ENCODE measurements at places on chromosomes 5 and 9.

DNA sequence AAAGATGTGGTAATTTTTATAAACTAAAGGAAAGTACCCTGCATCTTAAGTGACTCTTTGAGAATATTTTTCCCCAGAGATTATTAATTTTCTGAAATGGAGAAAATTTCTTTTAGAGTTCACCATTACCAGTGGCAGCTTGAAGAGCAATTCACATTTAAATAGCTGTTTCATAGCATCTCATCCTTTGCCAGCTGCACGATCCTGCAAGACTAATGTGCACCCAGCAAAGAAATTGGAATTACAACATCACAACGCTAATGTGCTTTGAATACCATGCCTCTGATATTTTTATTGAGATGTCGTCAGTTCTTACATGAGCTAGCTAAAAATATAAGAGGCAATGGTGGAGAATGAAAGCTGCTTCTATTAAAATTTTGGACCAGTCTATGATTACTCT is 423.5 kb downstream of the TAF11L14 start:
- no peak for DNase-seq
- no peaks in the 10 kb centered on the region for H3K27me3 ChIP-seq
- no peaks in the 10 kb centered on the region for H3K4me1 ChIP-seq
- no peak overlapping the region for H3K27ac ChIP-seq
- no peak overlapping the region for H3K4me3 ChIP-seq

- H3K36me3 ChIP-seq, result no peaks in the 10 kb centered on the region
- no peaks in the 10 kb centered on the region for H3K27me3 ChIP-seq
- no peak overlapping the region for H3K4me3 ChIP-seq
- DNase-seq, result no peak
These were observed 90.9 kb upstream of the BOD1 start for GRCh38 chr5:173707392-173707791.

GRCh38 chr9:125511789-125512660 is 195.0 kb downstream of the MAPKAP1 start:
- H3K4me1 ChIP-seq, result peaks cover 7% of the 10 kb centered on the region
- H3K27me3 ChIP-seq, result no peaks in the 10 kb centered on the region
- H3K27ac ChIP-seq, result no peak overlapping the region
- no peak overlapping the region for H3K4me3 ChIP-seq
- no peaks in the 10 kb centered on the region for H3K36me3 ChIP-seq

- no peaks in the 10 kb centered on the region for H3K36me3 ChIP-seq
- H3K4me1 ChIP-seq, result no peaks in the 10 kb centered on the region
- no peak overlapping the region for H3K4me3 ChIP-seq
- no peaks in the 10 kb centered on the region for H3K27me3 ChIP-seq
These were observed 424 bp upstream of the MARCOL start for GRCh38 chr5:148237785-148238417.

- no peak for DNase-seq
- H3K27ac ChIP-seq, result no peak overlapping the region
- H3K4me1 ChIP-seq, result peaks cover 19% of the 10 kb centered on the region
- peaks cover 44% of the 10 kb centered on the region for H3K27me3 ChIP-seq
These were observed 3.5 kb downstream of the LMX1B start for GRCh38 chr9:126617003-126617822.

- no peaks in the 10 kb centered on the region for H3K36me3 ChIP-seq
- peak overlapping the region; percentile 53 for H3K27ac ChIP-seq
- H3K4me1 ChIP-seq, result no peaks in the 10 kb centered on the region
- H3K4me3 ChIP-seq, result no peak overlapping the region
These were observed 51.7 kb downstream of the SHB start for GRCh38 chr9:38017149-38017884.

DNA sequence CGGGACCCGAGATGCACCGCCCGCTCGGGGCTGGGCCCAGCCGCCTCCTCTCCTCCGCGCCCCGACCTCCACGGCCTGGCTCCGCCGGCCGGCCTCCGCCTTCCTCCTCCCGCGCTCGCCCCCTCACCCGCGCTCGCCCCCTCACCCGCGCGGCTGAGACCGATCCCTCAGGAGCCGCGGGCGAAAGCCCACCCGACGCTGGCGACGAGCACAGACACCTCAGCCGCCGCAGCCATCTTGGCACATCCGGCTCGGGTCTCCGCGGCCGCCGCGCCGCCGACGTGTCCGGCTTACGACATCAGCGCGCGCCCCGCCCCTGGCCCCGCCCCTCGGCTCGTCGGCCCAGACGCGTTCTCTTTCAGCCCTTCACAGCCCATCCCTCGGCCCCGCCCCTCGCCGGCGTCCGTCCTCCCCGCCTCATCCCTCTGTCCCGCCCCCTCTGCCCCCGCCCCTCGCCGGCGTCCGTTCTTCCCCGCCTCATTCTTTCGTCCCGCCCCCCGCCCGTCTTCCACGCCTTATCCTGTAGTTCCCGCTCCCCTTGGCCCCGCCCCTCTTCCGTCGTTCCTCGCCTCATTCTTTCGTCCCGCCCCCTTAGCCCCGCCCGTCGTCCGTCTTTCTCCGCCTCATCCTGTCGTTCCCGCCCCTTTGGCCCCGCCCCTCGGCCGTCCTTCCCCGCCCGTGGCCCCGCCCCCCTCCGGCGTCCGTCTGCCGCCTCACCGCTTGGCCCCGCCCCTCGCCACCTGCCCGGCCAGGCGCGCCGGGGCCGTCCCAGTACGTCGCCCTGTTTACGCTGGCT is at the start of gene SEC16A:
Gene SEC16A (minus strand): TSS at position 248 of the 796 bp plus-strand sequence. CDS start 5,425 bp downstream, outside the sequence.
- DNase-seq, result peak; percentile 99
- peaks cover 16% of the 10 kb centered on the region for H3K4me1 ChIP-seq
- H3K36me3 ChIP-seq, result no peaks in the 10 kb centered on the region
- H3K27ac ChIP-seq, result peak within 1 kb of the TSS; percentile 99
- H3K27me3 ChIP-seq, result no peaks in the 10 kb centered on the region
- peak within 1 kb of the TSS; percentile 58 for H3K4me3 ChIP-seq

DNA sequence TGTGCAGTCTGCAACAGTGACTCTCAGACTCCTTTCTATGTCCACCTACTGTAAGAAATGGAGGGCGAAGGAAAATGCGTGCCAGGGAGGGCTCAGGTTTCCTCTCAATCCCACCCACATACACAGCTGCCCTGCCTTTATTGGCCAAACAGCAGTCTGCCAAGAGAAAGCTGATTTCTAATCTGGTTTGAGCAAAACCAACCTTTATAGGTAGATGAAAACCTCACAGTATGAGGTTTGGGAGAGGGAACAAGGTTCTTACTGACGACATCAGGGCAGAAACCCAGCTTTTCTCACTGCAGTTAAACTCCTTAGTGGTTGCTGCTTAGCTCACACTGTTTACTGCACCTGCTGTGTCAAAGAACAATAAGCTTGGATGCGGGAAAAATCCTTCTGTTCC is 152.3 kb upstream of the KLF9 start:
- H3K27me3 ChIP-seq, result no peaks in the 10 kb centered on the region
- DNase-seq, result no peak
- H3K4me3 ChIP-seq, result no peak overlapping the region
- H3K36me3 ChIP-seq, result no peaks in the 10 kb centered on the region

DNA sequence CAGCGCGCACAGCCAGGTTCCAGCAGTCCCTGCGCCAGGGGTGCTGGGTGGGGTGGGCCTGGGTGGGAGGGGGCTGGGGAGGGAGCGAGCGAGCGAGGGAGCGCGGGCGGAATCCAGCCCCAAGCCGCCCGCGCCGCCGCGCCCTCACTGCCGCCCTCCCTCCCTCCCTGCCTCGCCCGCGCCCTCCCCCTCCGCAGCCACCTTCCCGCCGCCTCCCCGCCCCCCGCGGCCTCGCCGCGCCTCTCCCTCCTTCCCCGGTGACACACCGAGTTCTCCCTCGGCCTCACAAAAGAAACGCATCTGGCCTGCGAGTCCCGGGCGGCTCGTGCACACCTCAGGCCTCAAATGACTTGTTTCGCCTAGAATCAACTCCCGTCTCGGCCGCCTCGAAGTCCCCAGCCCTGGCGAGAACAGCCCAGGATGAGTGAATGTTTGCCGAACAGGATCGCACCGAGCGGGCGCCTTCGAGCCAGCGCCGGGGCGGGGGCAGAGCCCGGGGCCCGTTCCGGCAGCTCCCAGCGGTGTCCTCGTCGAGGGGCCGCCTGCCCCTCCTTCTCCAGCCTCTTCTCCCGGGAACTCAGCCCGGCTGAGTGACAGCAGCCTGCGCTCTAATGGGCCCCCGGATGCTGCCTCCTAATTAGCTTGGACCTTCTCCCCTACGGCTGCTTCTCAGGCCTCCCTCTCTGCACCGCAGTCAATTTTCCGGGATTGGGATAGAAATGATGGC is 371 bp upstream of the PITX1 start:
- H3K27me3 ChIP-seq, result peaks cover 71% of the 10 kb centered on the region
- peak overlapping the region; percentile 37 for H3K4me3 ChIP-seq
- DNase-seq, result no peak
- no peaks in the 10 kb centered on the region for H3K36me3 ChIP-seq
- H3K4me1 ChIP-seq, result peaks cover 20% of the 10 kb centered on the region

GRCh38 chr9:23526806-23527205 is 299.2 kb downstream of the ELAVL2 start:
- no peak for DNase-seq
- H3K27me3 ChIP-seq, result no peaks in the 10 kb centered on the region
- no peak overlapping the region for H3K4me3 ChIP-seq
- H3K36me3 ChIP-seq, result no peaks in the 10 kb centered on the region
- H3K4me1 ChIP-seq, result no peaks in the 10 kb centered on the region

All from uterus (tissue), 4 donors.